ENCODE measurements at places on chromosomes 5 and 9. TPM values are rescaled to one million over a fixed set of nuclear protein-coding genes. Genes with fewer than 3 reads are reported as not detected.

GRCh38 chr9:130635721-130636647, 28.4 kb upstream of the PRDM12 start:
- no peaks in the 10 kb centered on the region for H3K4me1 ChIP-seq
- H3K4me3 ChIP-seq = no peak overlapping the region

DNA sequence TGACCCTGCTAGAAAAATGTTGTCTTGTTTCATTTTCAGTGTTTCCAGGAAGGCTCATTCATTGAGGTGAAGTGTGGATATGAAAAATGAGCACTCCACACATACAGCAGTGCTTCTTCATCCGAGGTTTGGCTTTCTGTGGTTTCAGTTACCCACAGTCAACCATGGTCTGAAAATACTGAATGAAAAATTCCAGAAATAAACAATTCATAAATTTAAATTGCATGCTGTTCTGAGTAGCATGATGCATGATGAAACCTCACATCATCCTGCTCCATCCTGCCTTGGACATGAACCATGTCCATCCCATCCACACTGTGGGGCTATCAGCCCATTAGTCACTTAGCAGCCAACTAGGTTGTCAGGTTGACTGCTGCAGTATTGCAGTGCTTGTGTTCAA, 10.4 kb upstream of the SLC45A2 start:
- no peaks in the 10 kb centered on the region for H3K27me3 ChIP-seq
- H3K4me3 ChIP-seq = no peak overlapping the region
- H3K27ac ChIP-seq = no peak overlapping the region
- no peak for DNase-seq

DNA sequence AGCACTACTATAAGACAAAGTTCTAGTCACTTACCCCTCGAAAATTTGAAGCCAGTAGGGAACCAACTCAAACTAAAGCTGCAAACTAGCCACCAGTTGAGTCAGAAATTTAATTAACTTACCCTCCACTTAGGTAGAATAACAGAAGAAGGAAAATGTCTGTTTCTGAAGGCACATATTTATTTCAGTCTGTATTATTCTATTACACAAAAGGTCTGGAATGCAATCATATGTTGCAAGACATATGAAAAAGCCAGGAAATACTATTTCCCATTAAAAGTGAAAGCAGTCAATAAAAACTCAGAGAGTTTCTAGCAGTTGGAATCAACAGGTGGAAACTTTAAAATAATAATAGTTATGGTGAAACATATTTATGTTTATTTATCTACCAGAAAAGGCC, 79.2 kb upstream of the SLCO4C1 start:
- no peaks in the 10 kb centered on the region for H3K27me3 ChIP-seq
- no peaks in the 10 kb centered on the region for H3K36me3 ChIP-seq
- H3K4me3 ChIP-seq = no peak overlapping the region
- no peaks in the 10 kb centered on the region for H3K4me1 ChIP-seq
- DNase-seq = no peak
- H3K27ac ChIP-seq = no peak overlapping the region

GRCh38 chr9:75483636-75484035, 395.3 kb downstream of the OSTF1 start:
- H3K4me1 ChIP-seq = no peaks in the 10 kb centered on the region
- no peak overlapping the region for H3K4me3 ChIP-seq
- H3K36me3 ChIP-seq = no peaks in the 10 kb centered on the region
- H3K27ac ChIP-seq = no peak overlapping the region
- DNase-seq = no peak

DNA sequence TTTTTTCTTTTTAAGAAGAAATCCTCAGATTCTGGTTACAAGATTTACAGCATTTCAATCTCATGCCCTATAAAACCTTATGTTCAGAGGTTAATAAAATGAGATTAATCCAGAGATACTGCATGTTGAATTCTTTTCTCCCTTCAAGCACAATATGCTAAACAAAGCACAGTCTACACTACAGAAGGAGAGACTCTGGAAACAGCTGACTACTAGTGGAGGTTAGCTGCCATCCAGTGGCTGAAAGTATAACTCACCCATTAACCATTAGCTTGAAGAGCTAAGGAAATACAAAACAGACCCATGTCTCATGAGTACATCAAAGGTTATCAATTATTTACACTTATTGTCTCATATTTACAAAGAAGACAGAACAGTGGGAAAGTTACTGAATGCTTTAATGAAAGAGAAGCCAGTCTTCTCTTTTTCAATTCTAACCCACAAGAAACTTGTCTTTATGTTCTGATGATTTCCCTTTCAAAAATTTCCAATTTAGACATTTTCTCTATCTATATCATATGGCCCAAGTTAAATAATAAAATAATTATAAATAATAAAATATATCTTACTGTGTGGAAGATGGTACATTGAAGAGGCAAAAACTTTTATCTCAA, 12.7 kb upstream of the DNAH5 start:
- H3K27me3 ChIP-seq = peaks cover 2% of the 10 kb centered on the region
- DNase-seq = peak; percentile 12
- no peak overlapping the region for H3K27ac ChIP-seq
- no peaks in the 10 kb centered on the region for H3K4me1 ChIP-seq
- no peaks in the 10 kb centered on the region for H3K36me3 ChIP-seq

- H3K36me3 ChIP-seq = no peaks in the 10 kb centered on the region
- no peak overlapping the region for H3K27ac ChIP-seq
- H3K4me3 ChIP-seq = no peak overlapping the region
- no peak for DNase-seq
- no peaks in the 10 kb centered on the region for H3K27me3 ChIP-seq
Observed at GRCh38 chr9:63859475-63860215, 1425.4 kb downstream of the FOXD4L5 start.

- peak overlapping the region; percentile 85 for H3K27ac ChIP-seq
- H3K4me3 ChIP-seq = no peak overlapping the region
- no peaks in the 10 kb centered on the region for H3K27me3 ChIP-seq
- peaks cover 6% of the 10 kb centered on the region for H3K4me1 ChIP-seq
- peaks cover 2% of the 10 kb centered on the region for H3K36me3 ChIP-seq
- peak; percentile 43 for DNase-seq
Observed at GRCh38 chr9:120710110-120710981, 3.9 kb downstream of the MEGF9 start.

GRCh38 chr9:95552255-95552654, 35.5 kb upstream of the PTCH1 start:
- H3K4me3 ChIP-seq = no peak overlapping the region
- no peak overlapping the region for H3K27ac ChIP-seq
- peaks cover 19% of the 10 kb centered on the region for H3K27me3 ChIP-seq
- H3K4me1 ChIP-seq = no peaks in the 10 kb centered on the region
- no peak for DNase-seq

DNA sequence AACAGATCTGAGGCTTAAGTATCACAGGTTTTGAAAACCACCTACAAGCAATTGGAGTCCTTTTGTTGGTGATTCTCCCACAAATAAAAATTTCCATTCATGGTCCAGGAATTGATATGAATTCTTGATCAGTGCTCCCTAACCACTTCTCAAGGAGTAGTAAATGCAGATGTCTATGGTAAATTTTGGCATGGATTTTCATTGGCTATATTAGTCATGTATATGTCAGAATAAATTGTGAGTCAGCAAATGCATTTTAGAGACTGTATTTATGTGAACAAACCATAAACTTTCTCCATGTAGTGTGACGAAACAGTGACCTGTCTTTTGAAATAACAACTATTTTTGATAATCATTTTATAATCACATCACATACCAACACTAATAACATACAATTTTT, 611.1 kb downstream of the HTR1A start:
- no peaks in the 10 kb centered on the region for H3K4me1 ChIP-seq
- no peak for DNase-seq

- no peaks in the 10 kb centered on the region for H3K36me3 ChIP-seq
- no peaks in the 10 kb centered on the region for H3K27me3 ChIP-seq
- H3K4me3 ChIP-seq = no peak overlapping the region
Observed at GRCh38 chr5:107982703-107983425, 312.1 kb upstream of the EFNA5 start.

DNA sequence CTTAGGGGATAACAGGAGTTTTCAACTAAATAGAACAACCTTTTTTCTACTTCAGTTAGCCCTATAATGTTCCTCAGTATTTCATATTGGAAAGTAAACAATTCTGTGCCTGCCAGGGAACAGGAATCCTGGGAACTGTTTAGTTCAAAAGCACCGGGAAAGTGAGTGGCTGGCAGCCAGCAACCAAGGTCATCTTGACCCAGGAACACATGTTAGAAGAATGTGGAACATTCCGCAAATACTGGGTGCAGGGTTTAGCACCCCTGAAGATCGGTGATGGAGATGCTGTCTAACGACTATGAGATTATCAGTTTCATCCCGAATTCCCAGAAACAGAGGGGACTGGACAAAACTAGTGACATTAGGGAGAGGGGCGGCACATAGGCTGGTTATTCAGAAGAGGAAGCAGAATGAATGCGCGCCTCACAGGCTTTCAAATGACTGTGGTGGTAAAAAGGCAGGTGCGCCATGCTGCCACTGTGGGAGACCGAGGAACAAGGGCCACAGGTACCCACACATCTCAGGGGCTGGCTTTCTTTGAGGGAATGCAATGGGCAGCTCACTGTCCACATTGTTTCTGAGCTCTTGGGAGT, 51.2 kb downstream of the IPPK start:
- peaks cover 35% of the 10 kb centered on the region for H3K36me3 ChIP-seq
- H3K4me3 ChIP-seq = no peak overlapping the region
- H3K4me1 ChIP-seq = no peaks in the 10 kb centered on the region

- no peaks in the 10 kb centered on the region for H3K27me3 ChIP-seq
- no peaks in the 10 kb centered on the region for H3K36me3 ChIP-seq
- no peak overlapping the region for H3K4me3 ChIP-seq
- no peaks in the 10 kb centered on the region for H3K4me1 ChIP-seq
- no peak overlapping the region for H3K27ac ChIP-seq
Observed at GRCh38 chr5:5387777-5388176, 34.7 kb upstream of the ICE1 start.

GRCh38 chr9:5698810-5699556, 70.1 kb downstream of the RIC1 start:
- H3K27ac ChIP-seq = no peak overlapping the region
- no peak for DNase-seq
- H3K4me1 ChIP-seq = no peaks in the 10 kb centered on the region
- no peaks in the 10 kb centered on the region for H3K27me3 ChIP-seq
- H3K4me3 ChIP-seq = no peak overlapping the region

DNA sequence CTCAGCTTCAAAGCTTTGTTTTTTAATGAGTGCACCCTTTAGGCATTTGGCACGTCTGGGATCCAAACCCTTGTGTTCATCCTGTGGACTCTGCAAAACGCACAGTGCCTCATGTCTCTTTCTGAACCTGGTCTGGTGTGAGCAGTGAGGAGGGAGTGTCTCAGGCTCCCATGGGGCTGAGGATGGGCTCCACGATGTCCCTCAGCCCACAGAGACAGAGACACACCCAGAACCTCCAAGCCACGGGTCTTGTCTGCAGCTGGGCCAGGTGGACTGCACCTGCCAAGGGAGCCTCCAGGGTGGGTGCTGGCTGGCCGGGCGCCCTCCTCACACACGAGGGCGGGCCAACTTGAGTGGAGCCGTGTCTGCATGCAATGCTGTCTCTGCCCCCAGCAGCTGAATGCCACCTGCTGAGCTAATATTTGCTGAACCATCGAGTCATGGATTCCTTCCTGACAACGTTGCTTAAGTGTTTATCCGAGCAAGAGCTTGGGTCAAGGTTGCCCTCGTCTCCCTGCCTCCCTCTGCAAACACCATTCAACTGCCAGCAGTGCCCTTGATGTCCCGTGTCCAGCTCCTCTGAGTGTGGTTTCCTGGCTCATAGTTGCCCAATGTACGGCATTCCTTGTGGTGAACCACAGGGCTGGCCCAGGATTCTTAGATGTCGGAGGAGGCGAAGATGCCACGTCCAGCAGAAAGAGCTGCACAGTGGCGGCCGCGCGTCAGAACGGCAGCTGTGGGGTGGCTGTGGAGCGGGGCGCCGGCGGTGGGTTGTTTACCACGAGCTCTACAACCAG, 31.4 kb upstream of the LPCAT1 start:
- no peaks in the 10 kb centered on the region for H3K36me3 ChIP-seq
- H3K4me3 ChIP-seq = no peak overlapping the region
- no peak overlapping the region for H3K27ac ChIP-seq
- no peaks in the 10 kb centered on the region for H3K4me1 ChIP-seq

DNA sequence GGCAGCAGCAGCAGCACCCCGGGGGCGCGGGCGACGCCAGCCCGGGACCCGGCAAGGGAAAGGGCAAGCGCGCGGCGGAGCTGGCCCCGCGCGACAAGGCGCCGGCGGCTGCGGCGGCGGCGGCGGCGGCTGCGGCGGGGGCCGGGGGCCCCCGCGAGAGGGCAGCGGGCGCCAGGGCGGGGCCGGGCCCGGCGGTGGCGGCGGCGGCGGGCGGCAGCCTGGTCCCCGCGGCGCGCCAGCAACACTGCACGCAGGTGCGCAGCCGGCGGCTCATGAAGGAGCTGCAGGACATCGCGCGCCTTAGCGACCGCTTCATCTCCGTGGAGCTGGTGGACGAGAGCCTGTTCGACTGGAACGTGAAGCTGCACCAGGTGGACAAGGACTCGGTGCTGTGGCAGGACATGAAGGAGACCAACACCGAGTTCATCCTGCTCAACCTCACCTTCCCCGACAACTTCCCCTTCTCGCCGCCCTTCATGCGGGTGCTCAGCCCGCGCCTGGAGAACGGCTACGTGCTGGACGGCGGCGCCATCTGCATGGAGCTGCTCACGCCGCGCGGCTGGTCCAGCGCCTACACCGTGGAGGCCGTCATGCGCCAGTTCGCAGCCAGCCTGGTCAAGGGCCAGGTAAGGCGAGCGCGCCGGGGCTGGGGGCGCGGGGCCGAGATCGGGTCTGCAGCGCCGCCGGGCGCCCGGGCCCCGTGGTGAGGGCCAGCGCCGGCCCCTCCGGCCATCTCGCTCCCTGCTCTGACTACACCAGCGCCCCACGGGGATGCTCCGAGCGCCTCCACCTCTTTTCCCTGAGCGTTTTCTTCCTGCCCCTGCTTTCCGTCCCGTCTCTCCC, at the start of gene UBE2QL1:
UBE2QL1 (plus strand) TSS at position 238 of the 843 bp plus-strand sequence; CDS start at position 273, 35 bp downstream.
- H3K4me1 ChIP-seq = no peaks in the 10 kb centered on the region
- peak; percentile 35 for DNase-seq
- no peaks in the 10 kb centered on the region for H3K36me3 ChIP-seq
- peak within 1 kb of the TSS; percentile 16 for H3K4me3 ChIP-seq
- H3K27ac ChIP-seq = no peak within 1 kb of the TSS

DNA sequence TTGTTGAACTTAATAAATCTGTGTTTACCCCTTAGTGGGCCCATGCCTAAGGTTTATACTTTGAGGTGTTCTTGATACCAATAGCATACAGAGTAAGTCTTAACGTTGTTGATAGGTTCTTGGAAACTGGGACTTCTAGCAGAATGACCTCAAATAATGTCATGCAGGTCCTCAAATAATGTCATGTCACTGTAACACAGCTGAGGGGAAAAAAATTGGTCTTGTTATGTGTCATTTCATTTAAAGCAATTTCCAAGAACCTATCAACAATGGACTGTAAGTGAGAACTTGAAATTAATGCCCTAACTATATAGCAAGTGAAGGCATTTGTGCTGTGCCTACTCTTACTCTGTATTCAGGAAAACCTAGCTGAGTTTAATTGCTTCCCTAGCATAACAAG, 7.2 kb downstream of the DNAJA1 start:
- no peaks in the 10 kb centered on the region for H3K27me3 ChIP-seq
- no peak overlapping the region for H3K4me3 ChIP-seq
- H3K27ac ChIP-seq = no peak overlapping the region
- no peak for DNase-seq

The FAM151B gene
- polyA plus RNA-seq = 1.2 TPM

The TMOD1 gene
- polyA plus RNA-seq = 8.9 TPM

The PCDHGA9 gene
- polyA plus RNA-seq = 1.9 TPM

The AHRR gene
- 3.9 TPM for polyA plus RNA-seq

All from large intestine (tissue), 12 donors.